Thymus (tissue), 14 donors: ENCODE measurements at places on chromosomes 1 and 21. TPM values are rescaled to one million over a fixed set of nuclear protein-coding genes. Genes with fewer than 3 reads are reported as not detected.
A peak's percentile ranks its signal among the peaks of the same experiment; 100 is the strongest.

- H3K4me1 ChIP-seq = peaks cover 2% of the 10 kb centered on the region
Observed at GRCh38 chr21:37204580-37204979, 62.6 kb downstream of the VPS26C start.

DNA sequence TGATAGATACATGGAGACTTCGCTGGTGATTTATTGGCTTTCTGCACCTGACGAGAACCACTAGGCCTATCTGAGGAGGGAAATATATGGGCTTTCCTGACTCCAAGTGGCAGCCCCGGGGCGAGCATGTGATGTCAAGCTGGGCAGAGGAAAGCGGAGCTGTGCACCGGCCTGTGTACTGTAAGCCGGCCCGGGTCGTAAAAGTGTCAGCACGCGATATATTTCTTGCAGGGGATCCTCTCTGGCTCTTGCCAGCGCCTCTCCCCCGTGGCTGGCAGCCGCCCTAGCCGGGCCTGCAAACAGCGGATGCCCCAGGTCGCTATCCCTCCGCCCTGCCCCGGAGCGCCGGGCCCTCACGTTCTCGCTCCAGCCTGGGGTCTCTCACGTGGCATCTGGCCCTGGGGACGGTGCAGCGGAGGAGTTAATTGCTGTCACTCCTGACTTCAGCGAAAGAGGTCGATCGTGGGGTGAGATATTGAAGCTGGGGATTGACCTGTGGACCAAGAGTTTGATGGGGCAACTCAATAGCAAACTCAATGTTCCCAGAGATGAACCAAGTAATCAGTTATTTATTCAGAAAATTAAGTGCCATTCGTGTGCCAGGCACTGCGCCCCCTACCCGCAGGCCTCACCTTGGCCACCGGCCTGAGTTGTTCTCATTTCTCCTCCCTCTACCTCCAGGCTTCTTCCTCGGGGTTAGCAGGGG, 41.0 kb upstream of the HAO2 start:
- H3K4me3 ChIP-seq = peak overlapping the region; percentile 34
- peak overlapping the region; percentile 53 for H3K27ac ChIP-seq
- H3K27me3 ChIP-seq = no peaks in the 10 kb centered on the region
- no peaks in the 10 kb centered on the region for H3K36me3 ChIP-seq
- H3K4me1 ChIP-seq = peaks cover 13% of the 10 kb centered on the region

DNA sequence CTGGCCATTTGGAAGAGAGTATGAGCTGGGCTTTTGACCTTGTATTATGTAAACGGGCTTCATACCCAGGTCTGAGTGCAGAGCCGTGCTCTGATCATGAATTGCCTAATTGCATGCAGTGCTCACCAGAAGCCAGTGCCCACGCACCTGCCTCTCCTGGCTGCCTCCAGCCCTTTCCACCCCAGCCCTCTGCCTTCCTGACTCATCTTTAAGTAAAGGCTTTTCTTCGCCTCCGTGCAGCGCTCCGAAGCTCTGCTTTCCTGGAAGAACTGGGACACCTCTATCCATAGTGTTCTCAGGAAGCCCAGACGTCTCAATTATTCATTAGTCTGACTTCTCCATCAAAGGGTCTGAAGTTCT, 413.7 kb downstream of the PTPRU start:
- H3K36me3 ChIP-seq = no peaks in the 10 kb centered on the region
- no peak overlapping the region for H3K4me3 ChIP-seq
- no peak for DNase-seq
- no peaks in the 10 kb centered on the region for H3K4me1 ChIP-seq
- H3K27ac ChIP-seq = no peak overlapping the region

DNA sequence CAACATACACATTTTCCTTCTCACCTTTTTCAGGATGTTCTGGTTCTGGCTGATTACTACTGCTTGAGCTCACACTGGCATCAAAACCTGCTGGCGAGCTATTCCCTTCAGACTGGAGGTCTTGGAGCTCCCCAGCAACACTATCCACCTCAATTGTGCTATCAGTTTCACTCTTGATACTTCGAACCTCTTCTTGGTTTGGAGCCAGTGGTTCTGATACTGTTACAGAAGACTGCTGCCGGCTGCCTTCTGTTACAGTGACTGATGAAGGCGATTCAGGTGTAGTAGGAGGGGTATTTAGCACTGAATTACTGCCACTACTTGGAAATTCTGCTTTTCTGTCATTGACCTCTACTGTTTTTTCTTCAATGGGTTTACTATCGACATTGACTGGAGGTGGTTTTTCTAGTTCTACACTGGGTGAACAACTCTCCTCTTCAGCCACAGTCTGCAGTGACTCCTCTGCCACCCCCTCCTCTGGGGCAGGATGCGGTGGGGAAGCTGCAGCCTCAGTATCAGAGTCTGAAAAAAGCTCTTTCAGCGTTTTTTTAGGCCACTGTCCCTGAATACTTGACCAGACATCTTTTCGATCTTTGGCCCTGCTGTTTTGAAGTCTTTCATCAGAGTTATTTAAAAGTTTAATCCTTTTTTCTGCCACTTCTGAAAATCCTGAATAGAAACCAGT, 20.7 kb upstream of the RBM34 start:
- no peak overlapping the region for H3K27ac ChIP-seq
- H3K4me3 ChIP-seq = no peak overlapping the region
- DNase-seq = no peak

The RCAN1 gene
- total RNA-seq = 37.9 TPM
